Spinal cord (tissue), 10 donors: ENCODE measurements at places on chromosomes 6 and 20. TPM values are rescaled to one million over a fixed set of nuclear protein-coding genes. Genes with fewer than 3 reads are reported as not detected.

KIF6 gene
- total RNA-seq = 2.0 TPM

LTA gene
- total RNA-seq = not detected

CBLN4 gene
- total RNA-seq = 6.1 TPM

CUTA gene
- total RNA-seq = 202 TPM

CLDN20 gene
- total RNA-seq = not detected

BMP5 gene
- total RNA-seq = 11.1 TPM

DNA sequence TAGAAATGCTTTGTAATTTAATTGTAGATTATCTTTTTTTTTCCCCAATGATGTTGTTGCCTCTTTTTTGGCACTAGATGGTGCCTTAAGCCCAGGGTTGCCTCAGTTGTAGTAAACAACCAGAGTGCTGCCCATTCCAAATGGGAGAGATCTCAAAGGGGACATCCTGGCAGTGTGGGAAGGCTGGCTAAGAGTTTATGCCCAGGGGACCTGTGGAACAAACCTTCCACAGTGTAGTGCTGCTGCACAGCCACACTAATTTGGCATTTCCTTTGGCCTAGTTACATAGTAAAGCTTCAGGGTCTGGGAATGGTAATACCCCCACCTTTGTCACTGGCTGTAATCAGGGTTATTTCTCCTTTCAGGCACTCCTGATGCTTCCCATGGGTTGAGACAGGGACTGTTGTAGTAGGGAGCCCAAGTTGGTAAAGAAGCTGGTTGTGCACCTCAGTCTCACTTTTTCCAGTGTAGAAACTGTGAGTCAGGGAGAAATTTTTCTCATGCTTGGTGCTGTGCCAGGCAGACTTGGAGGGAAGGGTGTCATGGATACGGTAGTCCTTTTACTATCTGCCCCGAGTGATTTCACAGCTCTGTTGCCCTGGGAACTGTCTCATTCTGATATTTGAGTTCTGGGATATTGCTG, 177.8 kb upstream of the ECI2 start:
- no peak overlapping the region for H3K4me3 ChIP-seq
- no peak for DNase-seq

- no peaks in the 10 kb centered on the region for H3K36me3 ChIP-seq
- H3K4me3 ChIP-seq = no peak overlapping the region
- H3K27me3 ChIP-seq = no peaks in the 10 kb centered on the region
- DNase-seq = no peak
- H3K4me1 ChIP-seq = no peaks in the 10 kb centered on the region
Measured at GRCh38 chr6:52230685-52231084, 13.6 kb downstream of the IL17F start.

DNA sequence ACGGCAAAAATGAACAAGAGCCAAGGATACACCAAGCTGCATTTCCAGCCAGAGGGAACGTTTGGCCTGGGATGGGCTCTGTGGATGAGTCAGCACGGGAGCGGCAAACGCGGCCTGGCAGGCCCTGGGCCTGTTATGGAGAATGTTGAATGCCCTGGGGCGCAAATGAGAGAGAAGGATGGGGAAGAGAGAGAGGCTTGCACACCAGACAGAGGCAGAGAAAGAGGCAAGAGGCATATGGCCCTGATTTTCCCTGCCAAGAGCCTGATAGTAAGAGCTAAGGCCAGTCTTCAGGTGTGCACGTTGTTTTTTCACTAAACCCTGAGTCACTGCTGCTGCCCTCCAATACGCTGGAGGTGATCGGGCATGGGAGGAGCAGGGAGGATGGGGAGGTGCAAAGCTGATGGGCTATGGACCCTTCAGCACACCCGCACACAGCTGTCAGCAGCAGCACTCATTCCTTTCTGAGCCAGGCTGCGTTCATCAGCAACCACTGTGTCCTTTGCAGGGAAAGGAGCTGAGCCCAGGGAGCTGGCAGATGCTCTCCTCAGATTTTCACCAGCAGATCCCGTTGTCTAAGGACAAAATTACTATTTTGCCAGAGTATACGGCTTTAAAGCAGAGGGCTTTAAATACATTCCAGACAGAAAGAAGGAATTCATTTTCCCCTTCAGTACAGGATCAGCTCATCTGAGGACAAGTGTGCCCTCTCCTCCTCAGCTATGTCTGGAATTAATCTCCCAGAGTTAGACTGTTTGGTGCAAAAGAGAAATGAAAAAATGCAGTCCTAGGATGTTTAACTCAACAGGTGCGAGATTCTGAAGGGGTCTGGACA, 61.7 kb upstream of the SLC22A23 start:
- H3K27me3 ChIP-seq = peaks cover 2% of the 10 kb centered on the region
- H3K4me3 ChIP-seq = no peak overlapping the region
- H3K27ac ChIP-seq = no peak overlapping the region
- peaks cover 5% of the 10 kb centered on the region for H3K4me1 ChIP-seq
- DNase-seq = no peak

DNA sequence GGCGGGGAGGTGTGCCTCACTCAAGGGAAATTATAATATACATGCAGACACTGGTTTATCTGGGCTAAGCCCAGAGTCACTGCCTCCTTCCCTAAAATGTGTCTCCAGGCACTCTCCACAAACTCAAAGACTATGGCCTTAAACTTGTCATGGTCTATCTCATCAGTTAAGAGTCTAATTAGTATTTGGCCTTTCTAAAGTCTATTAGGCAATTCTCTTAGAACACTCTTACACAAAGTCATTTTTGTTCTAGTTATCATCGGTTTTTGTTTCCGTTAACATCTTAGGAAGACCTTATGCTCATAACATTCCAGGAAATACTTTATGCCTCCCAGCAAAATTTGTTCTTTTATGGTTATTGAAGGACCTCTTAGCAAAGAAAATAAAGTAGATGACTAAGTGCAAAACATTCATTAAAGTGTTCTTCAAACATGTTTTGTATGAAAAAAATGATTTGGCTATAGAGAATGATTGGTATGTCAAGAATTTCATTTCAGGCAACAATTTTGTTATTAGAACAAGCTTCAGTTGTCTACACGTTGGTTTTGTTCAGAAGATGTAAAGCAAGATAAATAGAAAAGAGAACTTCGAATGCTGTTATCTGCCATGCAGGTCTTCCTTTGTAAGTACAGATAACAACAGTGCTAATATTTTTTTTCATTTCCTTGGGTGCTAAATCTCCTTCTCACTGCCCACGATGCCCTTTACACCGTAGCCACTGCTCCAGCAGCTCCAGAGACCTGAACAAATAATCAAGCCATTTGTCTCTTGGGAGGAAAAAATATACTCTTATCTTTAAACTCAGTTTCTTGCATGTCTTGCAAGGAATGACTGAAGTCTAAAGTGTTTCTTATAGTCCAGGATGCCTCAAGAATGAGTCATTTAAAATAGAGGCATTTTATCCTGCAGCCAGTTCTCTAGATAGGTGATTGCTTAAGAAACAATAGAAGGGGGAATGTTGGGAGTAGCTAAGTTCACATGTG, 170.4 kb downstream of the HTR1B start:
- H3K4me3 ChIP-seq = no peak overlapping the region
- no peaks in the 10 kb centered on the region for H3K27me3 ChIP-seq
- DNase-seq = no peak
- H3K36me3 ChIP-seq = no peaks in the 10 kb centered on the region

GRCh38 chr6:10174056-10174455, 240.8 kb downstream of the TFAP2A start:
- no peak for DNase-seq
- no peaks in the 10 kb centered on the region for H3K27me3 ChIP-seq
- H3K27ac ChIP-seq = no peak overlapping the region
- H3K4me1 ChIP-seq = no peaks in the 10 kb centered on the region

GRCh38 chr6:162408826-162409535, 318.6 kb downstream of the PRKN start:
- no peaks in the 10 kb centered on the region for H3K27me3 ChIP-seq
- no peak overlapping the region for H3K4me3 ChIP-seq
- peaks cover 7% of the 10 kb centered on the region for H3K4me1 ChIP-seq

- no peaks in the 10 kb centered on the region for H3K27me3 ChIP-seq
- no peaks in the 10 kb centered on the region for H3K36me3 ChIP-seq
- H3K27ac ChIP-seq = no peak overlapping the region
- H3K4me1 ChIP-seq = peaks cover 28% of the 10 kb centered on the region
Measured at GRCh38 chr6:7172649-7173048, 64.9 kb downstream of the RREB1 start.

- H3K4me3 ChIP-seq = no peak overlapping the region
- no peak overlapping the region for H3K27ac ChIP-seq
- no peaks in the 10 kb centered on the region for H3K36me3 ChIP-seq
- H3K4me1 ChIP-seq = no peaks in the 10 kb centered on the region
Measured at GRCh38 chr6:122839906-122840305, 50.8 kb downstream of the SMPDL3A start.

DNA sequence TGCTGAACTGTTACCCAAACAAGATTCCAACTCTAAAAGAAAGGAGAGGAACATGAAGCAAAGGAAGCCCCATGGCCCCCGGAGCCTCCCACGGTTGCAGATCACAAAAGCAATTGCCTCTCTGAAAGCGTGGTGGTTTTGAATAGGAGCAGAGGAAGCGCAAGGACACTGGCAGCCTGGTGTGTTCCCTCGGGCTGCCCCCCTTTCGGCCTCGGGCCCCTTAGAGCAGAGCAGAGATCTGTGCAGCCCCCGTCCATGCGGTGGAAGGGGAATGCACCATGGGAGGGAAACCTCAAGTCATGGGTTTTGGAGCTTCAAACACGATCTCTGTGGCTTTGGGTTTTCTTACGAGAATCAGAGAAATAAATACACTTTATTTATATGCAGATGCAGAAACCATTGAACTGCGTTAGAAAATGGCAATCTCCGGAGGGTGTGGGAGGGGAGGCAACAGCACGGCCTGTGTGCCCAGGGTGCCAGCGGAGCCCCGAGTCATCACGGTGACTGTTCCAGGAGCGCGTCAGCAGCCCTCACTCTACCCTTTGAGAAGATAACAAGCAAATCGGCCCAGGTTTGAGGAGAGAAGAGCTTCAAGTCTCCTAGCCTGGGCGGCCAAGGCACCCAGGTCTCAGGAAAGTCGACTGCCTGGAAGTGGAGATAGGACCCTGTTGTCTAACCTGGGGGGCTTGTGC, 20.5 kb downstream of the FOXF2 start:
- H3K4me1 ChIP-seq = peaks cover 14% of the 10 kb centered on the region
- no peak overlapping the region for H3K27ac ChIP-seq
- H3K4me3 ChIP-seq = no peak overlapping the region
- no peak for DNase-seq

- no peaks in the 10 kb centered on the region for H3K27me3 ChIP-seq
- DNase-seq = no peak
Measured at GRCh38 chr20:19918965-19919329, 98.2 kb upstream of the NAA20 start.

GRCh38 chr20:48892891-48893290, 28.6 kb upstream of the ARFGEF2 start:
- H3K27ac ChIP-seq = no peak overlapping the region
- H3K4me3 ChIP-seq = no peak overlapping the region
- H3K27me3 ChIP-seq = no peaks in the 10 kb centered on the region
- DNase-seq = no peak
- no peaks in the 10 kb centered on the region for H3K4me1 ChIP-seq

DNA sequence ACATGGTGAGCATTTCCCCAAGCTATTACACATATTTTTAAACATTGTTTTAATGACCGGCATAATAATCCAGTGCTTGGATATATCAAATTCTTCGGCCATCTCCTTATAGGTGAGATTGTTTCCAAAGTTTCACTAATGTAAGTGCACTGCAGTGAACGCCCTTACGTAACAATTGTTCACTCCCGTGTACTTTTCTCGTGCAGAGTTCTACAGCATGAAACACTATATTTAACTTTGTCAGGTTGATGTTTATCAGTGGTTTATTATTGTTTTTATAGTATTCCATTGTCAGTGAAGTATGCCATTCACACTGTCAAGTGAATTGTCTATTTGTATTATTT, 3.4 kb upstream of the GZF1 start:
- H3K27me3 ChIP-seq = no peaks in the 10 kb centered on the region
- H3K4me1 ChIP-seq = peaks cover 30% of the 10 kb centered on the region
- peaks cover 21% of the 10 kb centered on the region for H3K36me3 ChIP-seq
- peak overlapping the region; percentile 44 for H3K27ac ChIP-seq
- DNase-seq = no peak

- H3K27ac ChIP-seq = no peak overlapping the region
- H3K36me3 ChIP-seq = no peaks in the 10 kb centered on the region
- no peak overlapping the region for H3K4me3 ChIP-seq
- H3K27me3 ChIP-seq = no peaks in the 10 kb centered on the region
Measured at GRCh38 chr20:64140061-64140931, 24.0 kb upstream of the MYT1 start.

DNA sequence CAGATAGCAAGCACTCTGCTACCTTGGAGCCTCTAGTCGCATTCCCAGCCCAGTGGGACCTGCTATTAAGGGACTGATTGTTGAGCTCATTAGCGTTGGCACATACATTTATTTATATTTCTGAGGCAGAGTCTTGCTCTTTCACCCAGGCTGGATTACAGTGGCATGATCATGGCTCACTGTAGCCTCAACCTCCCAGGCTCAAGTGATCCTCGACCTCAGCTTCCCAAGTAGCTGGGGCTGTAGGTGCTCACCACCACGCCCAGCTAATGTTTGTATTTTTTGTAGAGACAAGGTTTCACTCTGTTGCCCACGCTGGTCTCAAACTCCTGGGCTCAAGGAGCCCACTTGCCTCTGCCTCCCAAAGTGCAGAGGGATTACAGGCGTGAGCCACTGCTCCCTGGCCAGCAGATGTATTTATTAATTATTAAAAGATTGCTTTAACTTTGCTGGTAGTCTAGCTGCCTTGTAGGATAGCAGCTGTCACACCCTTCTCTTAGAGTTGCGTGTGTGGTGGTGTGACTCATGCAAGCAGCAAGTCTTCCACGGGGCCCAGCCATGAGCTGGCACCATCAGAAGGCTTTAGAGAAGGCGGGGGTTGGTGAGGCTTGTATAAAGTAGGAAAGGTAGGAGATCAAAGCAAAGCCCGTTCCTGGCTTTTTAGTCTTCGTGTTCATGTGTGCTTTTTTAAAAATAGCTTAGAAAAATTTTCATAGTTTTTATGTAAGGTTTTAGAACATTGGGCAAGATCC, 16.5 kb downstream of the ACTR5 start:
- no peak overlapping the region for H3K27ac ChIP-seq
- peaks cover 68% of the 10 kb centered on the region for H3K36me3 ChIP-seq
- H3K4me1 ChIP-seq = no peaks in the 10 kb centered on the region
- no peak overlapping the region for H3K4me3 ChIP-seq
